ENCODE measurements at places on chromosomes 13 and 19.
A peak's percentile ranks its signal among the peaks of the same experiment; 100 is the strongest.

- no peak for DNase-seq
Observed at GRCh38 chr13:41019578-41020347, 647 bp upstream of the ELF1 start.

DNA sequence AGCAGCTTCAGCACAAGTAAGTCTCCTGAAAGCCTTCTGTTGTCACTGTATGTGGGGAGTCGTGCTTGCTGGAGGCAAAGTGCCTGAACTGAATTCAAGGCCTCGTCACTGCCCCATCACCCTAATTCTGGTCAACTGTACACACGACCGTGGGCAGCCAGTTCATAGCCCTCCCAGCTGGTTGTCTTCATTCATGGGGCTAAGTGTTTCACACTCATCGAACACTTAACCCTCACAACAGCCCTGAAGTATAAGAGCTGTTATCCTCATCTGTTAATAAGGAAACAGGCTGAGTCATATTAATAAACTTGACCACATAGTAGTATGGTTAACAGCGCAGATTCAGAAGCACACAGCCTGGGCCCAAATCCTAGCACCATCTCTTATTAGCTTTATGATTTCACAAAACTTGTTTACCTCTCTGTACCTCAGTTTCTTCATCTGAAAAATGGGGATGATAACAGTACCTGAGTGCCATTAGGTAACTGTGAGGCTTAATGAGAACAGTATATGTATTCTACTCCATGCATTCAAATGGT lies 66.7 kb downstream of the CDADC1 start:
- DNase-seq = no peak

GRCh38 chr19:54387991-54388801 lies 23.5 kb upstream of the LAIR1 start:
- DNase-seq = no peak

DNA sequence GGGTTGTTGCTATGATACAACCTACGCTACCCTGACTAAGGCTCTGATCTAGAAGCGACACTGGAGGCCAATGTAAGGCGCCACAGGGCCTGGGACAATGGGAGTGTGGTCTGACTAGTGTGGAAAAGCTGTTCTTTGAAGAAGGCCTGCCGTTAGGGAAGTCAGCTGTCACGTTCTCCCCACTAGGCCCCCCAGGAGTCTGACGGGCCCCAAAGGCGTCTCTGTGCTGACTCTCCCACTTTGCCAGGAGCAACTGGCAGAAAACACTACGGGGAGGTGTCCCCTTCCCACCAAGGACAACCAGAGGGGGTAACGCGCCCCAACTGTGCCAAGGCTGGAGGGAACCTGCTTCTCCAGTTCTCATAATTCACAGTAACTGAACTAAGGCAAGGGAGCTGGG lies 25.3 kb upstream of the EIF3G start:
- DNase-seq = no peak

GRCh38 chr13:42028113-42028799 lies 20.2 kb upstream of the DGKH start:
- no peak for DNase-seq

DNA sequence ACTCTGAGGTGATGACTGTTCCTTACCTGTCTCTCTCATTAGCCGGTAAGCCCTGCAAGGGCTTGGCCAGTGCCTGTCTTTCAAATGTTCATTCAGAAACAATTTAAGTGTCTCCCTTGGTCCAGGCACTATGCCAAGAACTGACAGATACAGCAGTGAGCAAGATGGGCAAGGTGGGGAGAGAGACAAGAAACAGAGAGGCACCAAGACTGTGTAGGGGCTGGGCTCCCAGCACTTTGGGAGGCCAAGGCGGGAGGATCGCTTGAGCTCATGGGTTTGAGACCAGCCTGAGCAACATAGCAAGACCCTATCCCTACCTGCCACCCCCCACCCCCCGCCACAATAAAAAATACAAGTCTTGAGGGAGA lies 1.3 kb upstream of the CCNE1 start:
- no peak for DNase-seq

- no peak for DNase-seq
Observed at GRCh38 chr19:29170554-29170953, 42.4 kb downstream of the UQCRFS1 start.

- no peak for DNase-seq
Observed at GRCh38 chr13:36142735-36143134, 11.6 kb upstream of the DCLK1 start.

GRCh38 chr13:41851351-41851750 lies 109.6 kb downstream of the VWA8 start:
- DNase-seq = no peak

- DNase-seq = no peak
Observed at GRCh38 chr13:27005976-27006518, 165.6 kb downstream of the USP12 start.

DNA sequence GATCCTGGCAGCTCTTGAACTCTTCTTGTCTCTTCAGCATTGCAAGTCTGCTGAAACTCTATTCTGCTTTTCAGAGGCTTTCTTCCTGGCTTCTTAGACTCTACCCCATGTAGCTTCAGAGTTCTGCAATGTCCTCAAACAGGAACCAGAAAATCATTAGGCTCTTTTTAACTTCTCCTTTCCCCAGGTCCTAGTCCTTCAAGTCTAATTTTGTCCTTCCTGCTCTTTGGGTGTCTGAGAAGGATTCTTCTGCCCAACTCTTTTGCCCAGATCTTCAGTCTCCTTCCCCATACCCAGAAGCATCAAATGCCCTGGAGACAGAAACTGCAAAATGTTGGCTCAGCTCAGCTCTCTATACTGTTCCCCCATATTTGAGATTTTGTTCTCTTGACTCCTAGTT lies 50.0 kb upstream of the CALM3 start:
- no peak for DNase-seq

- DNase-seq = no peak
Observed at GRCh38 chr13:31242916-31243315, 43.1 kb downstream of the B3GLCT start.

- no peak for DNase-seq
Observed at GRCh38 chr19:47631681-47632446, 22.9 kb downstream of the BICRA start.

DNA sequence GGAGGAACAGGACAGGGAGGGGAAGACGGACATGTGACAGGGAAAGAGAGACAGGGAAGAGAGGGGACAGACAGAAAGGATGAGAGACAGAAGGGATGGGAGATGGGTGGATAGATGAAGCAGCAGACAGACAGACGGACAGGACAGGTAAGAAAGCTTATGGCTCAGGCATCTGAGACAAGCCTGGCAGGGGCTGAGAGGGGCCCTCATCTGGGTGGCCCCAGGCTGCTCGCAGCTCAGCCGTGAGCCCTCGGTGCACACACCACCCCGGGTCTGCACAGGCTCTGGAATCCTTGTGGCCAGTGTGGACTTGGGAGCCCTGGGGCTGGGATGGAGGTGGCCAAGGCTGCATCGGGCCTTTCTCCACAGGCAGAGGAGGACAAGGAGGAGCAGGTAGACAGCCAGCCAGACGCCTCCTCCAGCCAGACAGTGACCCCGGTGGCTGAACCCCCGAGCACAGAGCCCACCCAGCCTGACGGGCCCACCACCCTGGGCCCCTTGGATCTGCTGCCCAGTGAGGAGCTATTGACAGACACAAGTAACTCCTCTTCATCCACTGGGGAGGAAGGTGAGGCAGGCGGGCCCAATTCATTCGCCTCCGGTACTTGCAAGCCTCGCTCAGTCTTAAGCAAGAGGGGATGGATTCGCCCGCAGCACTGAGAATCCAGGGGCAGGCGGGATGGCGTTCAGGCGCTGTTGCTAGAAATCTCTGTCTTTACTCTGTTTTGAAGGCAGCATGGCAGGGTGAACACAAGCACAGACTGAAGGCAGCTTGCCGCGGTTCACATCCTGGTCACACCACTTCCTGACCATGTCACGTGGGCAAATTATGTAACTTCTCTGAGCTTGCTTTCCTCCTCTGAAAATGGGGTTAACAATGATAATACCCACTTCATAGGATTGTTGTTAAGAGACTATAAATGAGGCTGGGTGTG lies 14.0 kb downstream of the GRAMD1A start:
- DNase-seq = no peak

GRCh38 chr19:4916292-4917082 lies 7.2 kb downstream of the UHRF1 start:
- no peak for DNase-seq

DNA sequence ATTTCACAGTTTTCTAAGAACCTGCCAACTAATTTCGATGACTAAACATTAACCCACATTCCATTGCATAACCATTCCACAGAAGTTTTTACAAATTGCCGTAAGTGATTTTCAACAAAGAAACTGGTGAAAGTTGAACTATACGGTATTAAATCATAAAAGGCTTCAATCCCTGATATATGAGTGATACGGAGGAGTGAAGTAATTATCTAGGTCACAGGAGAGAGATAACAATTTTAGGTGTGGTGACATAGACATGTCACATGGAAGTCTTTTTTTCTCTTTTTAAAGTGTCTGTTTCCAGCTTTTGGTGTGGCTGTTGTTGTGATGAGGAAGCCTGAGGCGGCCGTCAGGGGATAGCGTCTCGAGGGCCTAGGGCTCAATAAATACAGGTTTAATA lies 29.4 kb downstream of the TBC1D4 start:
- DNase-seq = no peak

DNA sequence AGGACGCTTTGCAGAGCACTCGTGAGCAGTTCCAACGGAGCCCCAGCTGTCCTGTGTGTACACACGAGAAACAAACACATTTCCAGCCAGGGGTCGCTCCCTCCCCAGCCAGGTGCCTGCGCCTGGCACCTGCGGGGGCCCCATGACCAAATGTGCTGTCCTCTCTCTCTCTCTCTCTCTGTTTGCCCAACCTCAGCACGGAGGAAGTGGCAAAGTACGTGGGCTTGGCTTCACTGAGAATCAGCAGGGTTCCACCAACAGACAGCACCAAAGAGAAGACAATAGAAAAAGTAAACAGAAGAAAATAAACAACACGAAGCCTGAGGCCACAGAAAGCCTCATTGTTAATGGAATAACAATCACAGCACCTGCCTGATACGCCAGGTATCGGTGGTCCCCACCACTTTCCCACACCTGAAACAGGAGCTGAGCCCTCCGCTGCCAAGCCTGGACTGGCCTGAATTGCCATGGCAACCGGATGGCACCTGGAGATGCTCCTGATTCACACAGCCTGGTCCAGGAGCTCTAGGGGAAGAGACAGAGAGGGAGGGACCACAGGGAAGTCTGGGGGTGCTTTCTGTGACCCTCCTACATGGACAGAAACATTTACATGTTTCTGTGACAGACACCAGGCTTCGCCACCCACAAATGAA lies 103.9 kb upstream of the CACNA1A start:
- no peak for DNase-seq

DNA sequence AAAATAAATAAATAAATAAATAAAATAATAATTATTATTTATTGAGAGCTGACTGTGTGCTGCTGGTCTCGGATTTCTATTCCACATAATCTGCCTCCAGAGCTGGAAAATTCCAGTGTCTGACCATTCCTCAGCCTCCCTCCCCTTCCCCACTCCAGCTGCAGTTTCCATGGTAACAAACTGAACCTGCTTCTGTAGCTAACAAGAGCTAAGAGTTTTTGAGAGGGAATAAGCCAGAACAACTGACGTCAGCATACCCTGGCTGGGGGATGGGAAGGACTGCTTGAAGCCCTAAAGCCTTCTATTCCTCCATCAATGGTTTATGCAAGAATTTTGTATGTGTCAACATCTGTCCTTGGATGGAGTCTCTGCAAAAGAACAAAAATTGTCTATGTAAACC lies 26.0 kb upstream of the PEG3 start:
- no peak for DNase-seq

DNA sequence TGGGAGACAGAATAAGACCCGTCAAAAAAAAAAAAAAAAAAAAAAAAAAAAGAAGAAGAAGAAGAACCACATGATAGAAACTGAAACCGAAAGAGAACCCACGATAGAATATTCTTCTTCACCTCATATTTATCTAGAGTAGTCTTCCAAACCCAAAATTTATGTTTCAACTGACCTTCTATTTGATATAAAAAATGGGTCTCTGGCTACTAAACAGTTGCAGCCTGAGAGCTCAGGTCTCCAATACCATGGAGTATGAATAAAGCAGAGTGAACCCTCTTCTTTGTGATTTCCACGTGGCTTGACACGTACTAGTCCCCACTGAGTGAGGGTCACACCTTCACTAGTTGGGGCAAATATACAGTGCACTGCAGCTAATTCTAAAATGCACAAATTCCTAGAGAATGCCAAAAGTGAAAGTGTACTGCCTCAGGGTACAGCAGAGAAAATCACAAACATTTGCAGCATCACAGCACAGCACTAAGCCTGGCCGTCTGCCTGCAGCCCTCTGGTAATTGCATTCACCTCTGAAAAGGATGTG lies 30.8 kb upstream of the RFC3 start:
- peak; percentile 7 for DNase-seq

GRCh38 chr13:35716186-35716585 lies 239.7 kb upstream of the MAB21L1 start:
- DNase-seq = no peak

DNA sequence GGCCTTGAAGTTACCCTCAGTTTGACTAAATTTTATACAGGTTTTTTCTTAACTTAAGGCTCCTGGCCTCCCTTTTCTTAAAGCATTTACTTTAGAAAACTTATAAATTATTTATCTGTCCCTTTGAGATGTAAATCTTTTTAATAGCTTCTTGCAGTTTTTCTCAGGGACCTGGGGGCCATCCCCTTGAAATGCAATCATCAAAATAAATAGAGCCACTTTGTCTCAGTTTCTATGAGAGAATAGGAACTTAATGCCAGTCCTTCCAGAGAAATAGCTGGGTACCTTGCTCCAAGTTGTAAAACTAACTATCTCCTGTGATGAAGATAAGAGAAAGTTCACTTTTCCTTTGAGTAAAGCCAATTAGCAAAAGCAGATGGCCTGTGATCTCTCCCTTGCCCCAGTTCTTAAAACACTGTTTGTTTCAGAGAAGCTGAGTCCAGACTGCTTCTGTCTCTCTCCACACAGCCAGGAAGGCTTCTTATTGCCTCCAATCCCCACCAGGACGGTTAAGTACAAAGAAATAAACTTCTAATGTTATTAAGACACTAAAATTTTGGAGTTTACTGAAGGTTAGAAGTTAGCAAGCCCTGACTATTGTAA lies 913.1 kb downstream of the OLFM4 start:
- no peak for DNase-seq

DNA sequence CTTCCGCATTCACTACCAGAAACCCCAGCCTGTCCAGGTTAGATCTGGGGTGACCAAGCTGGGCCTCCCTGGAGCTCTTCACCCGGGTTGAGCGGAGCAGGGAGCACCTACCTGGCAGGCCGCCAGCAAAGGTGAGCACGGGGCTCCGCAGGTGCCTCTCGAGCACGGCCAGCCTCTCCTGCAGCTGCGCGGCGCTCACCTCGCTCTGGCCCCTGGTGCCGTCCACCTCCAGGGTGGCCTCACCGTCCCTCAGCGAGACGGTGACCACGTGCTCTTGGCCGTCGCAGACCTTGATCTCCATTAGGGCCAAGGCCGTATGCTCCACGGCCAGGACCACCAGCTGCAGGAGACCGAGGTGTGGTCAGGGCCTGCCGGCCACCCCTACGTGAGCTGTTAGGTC lies 42.0 kb downstream of the GAS6 start:
- DNase-seq = no peak

DNA sequence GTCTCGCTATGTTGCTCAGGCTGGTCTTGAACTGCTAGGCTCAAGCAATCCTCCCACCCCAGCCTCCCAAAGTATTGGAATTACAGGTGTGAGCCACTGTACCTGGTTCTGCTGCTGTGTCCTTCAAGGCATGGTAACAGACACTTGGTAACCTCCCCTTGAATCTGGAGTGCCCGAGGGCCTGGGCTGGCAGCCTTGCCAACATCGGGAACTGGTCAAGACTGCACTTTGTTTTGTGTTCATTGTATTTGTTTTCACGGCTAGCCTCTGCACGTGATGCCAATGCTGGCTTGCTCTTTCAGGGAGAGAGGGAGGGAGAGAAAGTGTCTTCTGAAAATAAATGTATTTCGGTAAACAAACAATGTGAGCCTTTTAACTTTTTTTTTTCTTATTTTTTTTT lies 12.0 kb downstream of the CERS4 start:
- DNase-seq = no peak
